ENCODE measurements at places on chromosomes 2 and 18.
A peak's percentile ranks its signal among the peaks of the same experiment; 100 is the strongest.

GRCh38 chr2:65545837-65546805, 113.7 kb upstream of the SPRED2 start:
- DNase-seq: no peak

DNA sequence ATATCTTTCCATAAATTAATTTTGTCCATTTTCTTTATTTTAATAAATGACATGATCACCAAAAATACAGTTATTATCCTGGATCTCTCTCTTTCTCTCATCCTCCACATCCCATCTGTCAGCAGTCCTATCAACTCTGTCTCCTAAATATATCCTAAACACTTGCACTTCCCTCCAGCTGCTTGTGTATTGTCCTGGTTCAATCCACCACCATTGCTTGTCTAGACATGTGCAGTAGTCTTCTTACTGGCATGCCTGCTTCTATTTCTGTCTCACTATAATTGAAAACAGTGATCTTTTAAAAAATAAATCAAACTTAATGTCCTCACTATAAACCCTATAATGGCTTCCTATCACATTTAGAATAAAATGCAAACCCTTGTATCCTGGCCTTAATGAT, 2168.6 kb upstream of the PIK3C3 start:
- no peak for DNase-seq

DNA sequence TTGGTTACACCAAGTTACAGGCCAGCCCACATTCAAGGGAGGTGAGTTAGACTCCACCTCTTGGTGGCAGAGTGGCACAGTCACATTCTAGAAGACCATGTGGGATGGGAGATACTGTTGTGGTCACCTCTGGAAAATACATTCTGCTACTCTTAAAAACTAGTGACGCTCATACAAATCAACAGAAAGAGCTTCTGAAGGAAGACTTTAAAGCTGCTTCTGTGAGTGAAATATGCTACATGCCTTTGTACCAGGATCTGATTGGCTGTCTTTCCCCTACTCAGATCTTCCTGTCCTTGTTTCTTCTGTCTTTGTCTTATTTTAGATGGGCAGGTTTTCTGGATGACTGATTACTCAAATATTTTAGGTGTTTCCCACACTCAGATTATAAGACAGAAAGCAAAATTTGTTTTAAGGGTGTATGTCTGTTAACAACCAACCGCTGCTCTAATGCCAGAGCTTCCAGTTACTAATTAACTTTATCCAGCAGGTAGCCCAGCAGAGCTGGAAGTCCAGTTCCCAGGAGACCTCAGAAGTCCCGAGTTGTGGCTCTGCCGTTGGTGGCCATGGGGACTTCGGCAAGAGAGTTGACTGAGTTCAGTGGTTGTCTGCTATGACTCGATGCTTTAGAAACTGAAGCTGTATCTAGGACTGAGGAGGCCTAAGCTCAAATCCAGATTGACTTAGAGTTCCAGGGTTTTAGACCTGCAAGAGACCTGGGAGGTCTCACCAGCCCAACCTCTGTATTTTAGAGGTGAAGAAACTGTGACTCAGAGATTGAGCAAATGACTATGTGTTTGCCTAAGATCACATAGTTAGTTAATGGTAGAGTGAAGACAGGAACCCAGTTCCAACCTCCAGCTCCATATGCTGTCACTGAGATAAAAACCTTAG, 7.4 kb downstream of the IL1R2 start:
- DNase-seq: peak; percentile 23

DNA sequence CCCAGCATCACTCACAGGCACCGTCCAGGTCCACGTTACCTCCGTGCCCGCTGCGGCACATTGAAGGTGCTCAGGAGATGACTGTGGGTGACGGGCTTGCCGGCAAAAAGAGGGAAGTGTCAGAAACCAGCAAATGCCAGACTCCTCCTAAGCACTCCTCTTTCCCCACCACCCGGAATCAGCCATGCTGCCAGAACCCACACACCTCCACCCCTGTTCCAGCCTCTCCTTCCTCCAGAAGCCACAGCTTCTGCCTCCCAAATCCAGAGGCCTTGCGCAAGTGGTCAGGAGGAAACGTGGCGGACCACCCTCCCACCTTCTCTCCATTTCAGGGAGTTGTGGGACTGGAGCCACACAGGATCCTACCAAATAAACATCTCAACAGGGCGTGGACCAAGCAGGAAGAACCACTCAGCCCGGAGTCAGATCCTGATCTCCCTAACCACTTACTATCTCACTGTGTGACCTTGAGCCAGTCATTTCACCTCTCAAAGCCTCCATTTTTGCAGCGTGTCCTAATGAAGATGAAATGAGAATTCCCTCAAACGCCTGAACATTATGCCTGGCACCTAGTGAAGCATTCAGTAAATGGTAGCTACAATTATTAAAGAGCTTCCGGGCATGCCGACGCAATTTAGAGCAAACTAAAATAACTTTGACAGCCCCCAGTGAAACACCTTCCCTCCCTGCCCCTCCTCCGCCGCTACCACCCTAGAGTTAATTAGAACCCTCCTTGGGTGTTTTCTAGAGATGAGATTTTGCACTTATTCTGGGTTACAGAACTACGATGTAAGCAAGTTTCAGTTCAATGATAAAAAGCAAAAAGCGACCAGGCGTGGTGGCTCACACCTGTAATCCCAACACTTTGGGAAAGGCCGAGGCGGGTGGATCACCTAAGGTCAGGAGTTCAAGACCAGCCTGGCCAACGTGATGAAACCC, 32.9 kb downstream of the SMAD7 start:
- no peak for DNase-seq

- no peak for DNase-seq
Measured at GRCh38 chr18:46712406-46712805, 44.4 kb downstream of the ST8SIA5 start.

- no peak for DNase-seq
Measured at GRCh38 chr2:1631292-1632001, 112.9 kb downstream of the PXDN start.

DNA sequence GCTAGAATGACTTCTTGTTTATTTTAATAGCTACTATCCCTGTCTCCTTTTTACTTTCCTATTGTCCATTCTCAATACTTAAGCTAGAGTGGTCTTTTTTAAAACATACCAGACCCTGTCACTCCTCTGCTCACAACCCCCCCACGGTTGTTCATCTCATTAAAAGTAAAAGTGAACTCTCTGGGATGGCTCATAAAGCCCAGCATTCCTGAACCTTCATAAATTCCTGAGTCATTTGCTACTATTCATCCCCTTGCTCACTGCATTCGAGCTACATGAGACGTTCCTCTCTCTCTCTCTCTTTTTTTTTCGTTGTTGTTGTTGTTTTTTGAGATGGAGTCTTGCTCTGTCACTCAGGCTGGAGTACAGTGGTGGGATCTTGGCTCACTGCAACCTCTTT, 148.7 kb upstream of the DSEL start:
- DNase-seq: no peak

DNA sequence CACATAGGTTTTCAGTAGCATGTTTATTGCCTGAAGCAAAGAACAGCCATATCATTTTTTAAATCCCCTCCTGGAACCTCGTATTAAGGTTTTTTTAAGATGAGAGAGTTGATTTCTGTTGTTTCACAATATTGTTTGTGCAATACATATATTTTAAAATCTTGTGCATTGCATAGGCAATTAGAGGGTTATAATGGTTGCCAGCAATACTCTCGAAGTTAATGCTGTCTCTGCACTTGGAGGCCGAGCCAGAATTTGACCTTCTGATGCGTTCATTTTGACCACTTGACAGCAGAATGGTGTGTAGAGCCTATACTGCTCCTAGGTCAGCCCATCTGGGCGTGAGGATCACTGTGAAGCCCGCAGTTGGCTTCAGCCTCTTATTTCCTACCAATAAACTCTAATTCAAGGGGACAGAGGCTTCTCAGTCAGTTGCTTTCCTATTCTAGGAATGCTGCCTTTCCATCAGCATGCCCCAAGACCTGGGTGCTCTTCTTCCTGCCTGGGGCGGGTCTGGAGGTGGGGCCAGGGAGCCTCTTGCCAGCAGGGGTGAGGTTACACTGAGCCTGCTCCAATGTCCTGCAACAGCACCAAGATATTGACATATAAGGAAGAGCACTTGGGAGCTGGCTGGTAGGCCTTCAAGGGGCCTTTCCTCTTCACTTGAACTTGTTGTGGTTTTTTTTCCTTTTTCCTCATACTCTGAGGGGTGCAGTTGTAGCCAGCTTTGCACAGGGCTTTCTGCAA, 91.4 kb upstream of the BCL2L11 start:
- no peak for DNase-seq

- DNase-seq: no peak
Measured at GRCh38 chr2:65786765-65787164, 354.4 kb upstream of the SPRED2 start.

GRCh38 chr18:2846636-2847316, at the start of gene EMILIN2:
TSS of gene EMILIN2 (plus strand) at chr18:2847006. CDS start at chr18:2847189, 183 bp downstream.
- DNase-seq: peak; percentile 52

DNA sequence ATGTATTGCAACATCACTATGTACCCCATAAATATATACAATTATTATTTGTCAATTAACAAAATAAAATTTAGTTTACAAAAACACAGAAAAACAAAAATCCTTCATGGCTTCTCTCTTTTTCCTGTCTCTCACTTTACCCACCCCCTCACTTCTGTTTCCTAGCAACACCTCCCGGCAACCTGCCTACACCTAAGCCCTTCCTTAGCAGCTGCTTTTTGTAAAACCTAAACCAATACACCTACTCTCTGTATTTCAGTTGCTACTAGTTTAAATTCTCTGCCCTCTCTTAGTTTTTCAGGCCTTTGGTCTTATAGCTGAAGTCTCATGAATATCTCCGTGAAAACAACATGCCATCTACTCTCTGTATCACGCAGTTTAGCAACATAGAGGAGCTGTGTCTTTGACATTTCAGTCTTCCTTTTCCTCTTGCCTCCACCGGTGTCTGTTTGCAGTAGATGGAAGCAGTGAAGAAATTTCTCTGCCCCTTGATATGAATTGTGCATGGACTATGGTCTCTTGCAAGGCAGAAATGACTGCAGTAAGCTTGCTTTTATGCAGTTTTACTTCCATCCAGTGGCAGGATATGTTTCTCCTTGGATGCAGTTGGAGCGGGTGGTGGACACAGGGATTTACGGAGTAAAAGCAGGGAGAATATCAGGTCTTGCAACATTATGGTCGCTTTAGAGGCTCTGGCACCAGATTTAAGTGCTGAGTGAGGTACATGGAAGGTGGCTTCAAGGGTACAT, 42.0 kb upstream of the ZDBF2 start:
- DNase-seq: no peak

DNA sequence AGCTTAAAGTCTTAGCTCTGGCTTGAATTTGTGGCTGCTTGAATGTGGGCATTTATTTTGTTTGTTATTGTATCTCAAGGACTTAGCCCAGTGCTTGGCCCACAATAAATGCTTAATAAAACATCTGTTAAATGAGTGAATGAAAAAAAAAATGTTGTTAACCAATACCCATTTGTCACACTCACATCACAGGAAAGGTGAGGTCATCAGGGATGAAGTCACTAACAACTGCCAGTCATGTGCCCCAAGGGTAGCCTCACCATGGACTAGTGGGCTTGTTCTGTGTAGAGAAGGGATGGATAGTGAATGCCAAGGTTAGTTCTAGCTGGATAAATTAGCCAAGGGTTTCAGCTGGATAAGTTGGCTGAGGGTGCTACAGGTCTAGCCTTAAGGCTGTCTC, 3.0 kb downstream of the NRBP1 start:
- DNase-seq: no peak

DNA sequence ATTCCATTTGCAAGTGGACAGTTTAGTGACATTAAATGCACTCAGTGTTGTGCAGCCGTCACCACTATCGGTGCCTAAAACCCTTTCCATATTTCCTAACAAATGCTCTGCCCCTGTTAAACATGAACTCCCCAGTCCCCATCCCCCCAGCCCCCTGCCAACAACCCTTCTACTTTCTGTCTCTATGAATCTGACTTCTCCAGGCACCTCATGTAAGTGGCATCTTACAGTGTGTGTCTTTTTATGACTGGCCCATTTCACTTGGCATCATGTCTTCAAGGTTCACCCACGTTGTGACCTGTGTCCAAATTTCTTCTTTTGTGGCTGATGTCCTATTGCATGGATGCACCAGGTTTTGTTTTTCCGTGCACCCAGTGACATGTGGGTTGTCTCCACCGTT, 140.9 kb upstream of the GPC1 start:
- DNase-seq: no peak

GRCh38 chr2:40168546-40168945, 283.3 kb downstream of the SLC8A1 start:
- no peak for DNase-seq
